ENCODE measurements at places on chromosomes 12 and 14. TPM values are rescaled to one million over a fixed set of nuclear protein-coding genes. Genes with fewer than 3 reads are reported as not detected.

Gene BCL2L14
- not detected for total RNA-seq

Gene RPS29
- total RNA-seq: 5,262 TPM

DNA sequence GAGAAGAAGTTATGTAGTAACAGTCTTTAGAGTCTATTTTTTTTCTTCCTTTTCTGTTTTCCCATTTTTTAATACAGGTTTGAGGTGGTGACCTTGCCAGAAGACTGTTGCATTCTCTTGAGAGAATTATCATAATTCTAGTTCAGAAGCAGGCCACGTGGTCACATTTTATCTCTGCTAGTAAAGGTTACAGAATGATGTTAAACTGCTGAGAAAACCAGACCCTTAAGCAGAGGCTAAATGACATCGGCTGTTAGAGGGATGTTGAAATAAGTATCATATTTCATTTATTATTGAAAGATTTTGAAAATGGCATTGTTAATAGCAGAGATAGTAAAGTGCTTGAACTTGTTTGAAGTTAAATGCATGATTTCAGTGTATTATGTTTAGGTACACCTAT is 49.2 kb downstream of the BRMS1L start:
- peak; percentile 29 for DNase-seq

- DNase-seq: no peak
These were observed 10.5 kb downstream of the GABARAPL1 start for GRCh38 chr12:10223208-10223607.

- DNase-seq: peak; percentile 1
These were observed 73.0 kb downstream of the IQSEC3 start for GRCh38 chr12:139585-139984.

DNA sequence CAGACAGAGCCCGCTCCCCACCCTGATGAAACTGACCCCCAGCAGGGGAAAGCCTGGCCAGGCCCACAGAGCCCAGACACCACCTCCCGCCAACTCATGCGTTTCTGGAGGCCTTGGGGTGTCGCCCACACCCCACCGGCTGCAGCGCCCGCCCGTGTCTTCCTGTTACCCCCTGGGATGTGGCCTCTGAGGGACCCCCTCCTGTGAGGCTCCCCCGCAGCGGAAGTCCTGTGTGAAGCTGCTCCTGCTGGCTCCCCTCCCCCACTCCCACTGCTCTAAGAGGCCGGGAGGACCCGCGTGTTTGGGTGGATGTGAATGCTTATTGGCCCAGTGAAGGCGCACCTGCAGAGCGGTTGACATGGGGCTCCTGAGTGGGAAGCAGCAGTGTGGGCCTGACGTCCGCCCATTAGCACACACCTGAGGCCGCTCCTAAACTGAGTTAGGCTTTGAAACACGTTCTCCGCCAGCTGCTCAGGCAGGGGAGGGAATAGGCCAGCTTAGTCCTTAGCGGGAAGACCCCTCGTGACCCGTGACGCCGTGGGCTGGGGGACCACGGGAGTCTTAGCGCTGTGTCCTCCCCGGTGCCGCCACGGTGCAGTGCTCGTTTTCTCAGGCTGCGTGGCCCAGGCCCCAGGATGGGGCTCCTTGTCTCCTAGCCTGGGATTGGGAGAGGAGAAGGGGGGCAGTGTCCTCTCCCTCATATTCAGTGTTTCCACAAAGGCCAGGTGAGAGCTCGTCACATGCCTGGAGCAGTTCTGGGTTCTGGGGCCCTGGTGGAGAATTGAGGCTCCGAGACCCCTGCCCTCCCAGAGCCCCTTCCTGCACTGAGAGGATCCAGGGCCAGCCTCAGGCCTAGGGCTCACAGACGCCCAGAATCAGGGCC is 323.4 kb upstream of the SFSWAP start:
- no peak for DNase-seq

Gene MYL2
- total RNA-seq: not detected

Gene GYS2
- not detected for total RNA-seq

DNA sequence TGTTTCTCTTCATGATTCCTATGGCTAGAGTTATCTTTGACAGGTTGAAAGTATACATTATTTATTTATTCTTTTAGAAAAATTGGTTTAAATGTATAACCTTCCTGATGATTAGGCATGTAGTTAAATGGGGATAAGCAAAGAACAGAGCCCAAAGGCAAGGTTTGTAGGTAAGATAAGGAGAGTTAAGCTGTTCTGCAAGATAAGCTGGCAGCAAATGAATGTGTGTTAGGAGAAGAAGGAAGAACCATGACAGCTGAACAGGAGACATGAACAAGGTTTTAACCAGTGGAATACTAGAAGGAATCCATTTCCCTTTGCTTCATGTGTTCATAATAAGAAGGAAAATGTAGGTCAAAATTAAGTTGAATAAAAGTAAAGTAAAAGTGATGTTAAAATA is 1330.1 kb upstream of the USP15 start:
- DNase-seq: no peak

DNA sequence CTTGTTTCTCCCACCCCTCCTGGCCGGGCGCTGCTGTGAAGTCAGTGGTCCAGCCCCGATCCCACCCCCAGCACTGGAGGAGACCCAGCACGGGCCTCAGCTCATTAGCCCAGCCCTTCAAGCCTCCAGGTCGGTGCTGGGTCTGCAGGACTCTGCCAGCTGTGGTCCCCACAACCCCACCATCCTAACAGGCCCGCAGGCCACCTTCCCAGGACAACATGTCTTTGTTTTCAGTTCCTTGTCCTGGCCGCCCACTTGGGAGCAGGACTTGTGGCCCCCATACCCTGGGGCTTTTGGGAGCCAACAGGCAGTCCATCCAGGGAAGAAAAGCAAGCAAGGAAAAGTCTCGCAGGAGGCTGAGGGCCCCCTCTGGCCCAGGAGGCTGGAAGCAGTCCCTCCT is 60.0 kb downstream of the HRK start:
- no peak for DNase-seq

GRCh38 chr14:75196468-75196867 is 20.1 kb upstream of the TMED10 start:
- no peak for DNase-seq

GRCh38 chr14:96962337-96962736 is 165.2 kb downstream of the VRK1 start:
- DNase-seq: no peak

Gene CYP46A1
- total RNA-seq: 0.36 TPM

- DNase-seq: no peak
These were observed 127.0 kb downstream of the TSPAN9 start for GRCh38 chr12:3204143-3204542.

DNA sequence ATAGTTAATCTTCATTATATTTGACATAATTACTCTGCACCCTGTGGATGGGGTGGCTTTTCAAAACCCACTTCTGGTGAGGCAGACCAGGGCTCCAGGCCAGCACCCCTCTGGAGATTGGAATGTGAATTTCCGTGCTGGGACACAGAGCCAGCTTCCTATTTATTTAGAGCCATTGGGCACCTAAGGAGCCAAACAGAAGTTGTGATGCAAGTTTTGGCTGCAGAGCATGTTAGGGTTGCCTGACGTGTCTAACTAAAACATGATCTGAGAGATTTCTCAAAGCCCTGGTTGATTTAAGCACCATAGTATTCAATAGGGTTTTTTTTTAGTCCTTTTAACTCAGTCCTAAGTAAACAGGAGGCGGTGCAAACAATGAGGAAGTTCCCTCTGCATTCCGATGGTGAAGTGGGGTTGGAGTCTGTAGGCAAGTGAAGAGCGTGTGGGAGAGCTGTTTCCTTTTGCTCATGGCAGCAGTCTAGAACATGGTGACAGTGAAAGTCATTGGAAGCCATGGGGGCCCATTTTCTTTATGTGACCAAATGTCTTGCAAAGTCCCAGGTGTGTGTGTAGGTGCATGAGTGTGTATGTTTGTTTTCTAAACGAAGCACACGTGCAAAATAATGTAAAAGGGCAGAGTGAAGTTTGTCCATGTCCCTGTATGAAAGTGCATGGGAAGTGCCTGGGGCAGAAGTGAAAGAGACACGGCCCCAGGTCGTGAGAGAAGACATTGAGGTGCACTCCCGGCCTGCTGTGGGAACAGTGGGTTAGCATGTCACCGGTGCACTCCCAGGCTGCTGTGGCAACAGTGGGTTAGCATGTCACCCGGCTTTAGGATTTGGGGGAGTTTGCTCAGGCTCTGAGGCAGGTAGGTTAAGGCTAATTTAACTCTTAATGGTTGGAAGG is 117.7 kb downstream of the PRKCH start:
- DNase-seq: peak; percentile 75

Gene C3AR1
- not detected for total RNA-seq

- DNase-seq: no peak
These were observed 35.2 kb downstream of the CEP128 start for GRCh38 chr14:80906336-80906735.

DNA sequence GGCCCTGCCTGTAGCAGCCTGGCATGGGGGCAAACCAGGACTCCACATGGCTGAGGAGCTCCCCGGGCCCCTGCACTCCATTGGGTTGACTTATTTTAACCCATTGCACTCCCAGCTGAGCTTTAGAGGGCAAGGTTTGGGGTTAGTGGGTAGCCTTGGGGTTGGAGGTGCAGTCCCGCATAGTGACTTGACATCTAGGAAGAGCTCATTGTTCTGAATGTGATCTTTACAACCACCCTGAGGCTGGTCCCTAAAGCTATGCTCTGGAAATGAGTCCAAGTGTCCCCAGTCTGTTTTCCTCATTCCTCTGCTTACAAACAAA is 36.4 kb downstream of the NFKBIA start:
- no peak for DNase-seq

Gene CRACR2A
- total RNA-seq: 16.8 TPM

Gene ENDOU
- not detected for total RNA-seq

Gene FERMT2
- 133 TPM for total RNA-seq

Gene FSCB
- 1.4 TPM for total RNA-seq

DNA sequence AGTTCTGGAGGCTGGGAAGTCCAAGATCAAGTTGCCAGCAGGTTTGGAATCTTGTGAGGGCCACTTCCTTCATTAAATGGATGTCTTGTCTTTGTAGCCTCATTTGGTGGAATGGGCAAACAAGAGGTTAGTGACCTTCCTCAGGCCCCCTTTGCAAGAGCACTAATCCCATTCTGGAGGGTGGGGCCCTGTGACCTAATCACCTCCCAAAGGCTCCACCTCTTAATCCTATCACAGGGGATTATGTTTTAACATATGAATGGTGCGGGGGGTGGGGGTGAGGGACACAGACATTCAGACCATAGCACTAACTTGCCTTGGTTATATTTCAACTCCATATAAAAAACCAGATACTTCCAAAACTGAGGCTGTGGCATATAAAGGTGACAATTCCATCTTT is 59.9 kb upstream of the PPP4R3A start:
- DNase-seq: no peak

DNA sequence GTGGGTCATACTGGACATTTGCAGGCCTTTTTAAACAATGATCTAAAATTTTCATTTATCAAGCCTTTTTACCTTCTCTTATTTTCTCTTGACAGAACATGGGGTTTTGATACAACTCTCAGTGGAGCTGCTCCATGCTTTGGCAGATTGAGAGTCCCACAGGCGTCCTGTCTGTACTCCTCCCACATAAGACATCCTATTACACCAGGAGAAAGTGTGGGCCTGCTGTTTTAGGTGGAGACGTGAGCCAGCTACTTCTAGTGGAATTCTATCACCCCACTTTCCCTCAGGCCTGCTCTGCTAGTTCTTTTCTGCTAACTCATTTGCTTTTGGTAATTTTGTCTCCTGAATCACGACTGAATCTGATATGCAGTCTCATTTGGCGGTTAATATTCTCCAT is 33.5 kb upstream of the NRXN3 start:
- DNase-seq: no peak

Measured in fibroblast of the aortic adventitia (primary cell).